ENCODE measurements at places on chromosomes 5 and 9. TPM values are rescaled to one million over a fixed set of nuclear protein-coding genes. Genes with fewer than 3 reads are reported as not detected.

The NKD2 gene
- 23.3 TPM for total RNA-seq

The SAXO1 gene
- 0.48 TPM for total RNA-seq

The DMRTA1 gene
- total RNA-seq = 1.2 TPM

The POLK gene
- total RNA-seq = 13.8 TPM

The CCDC152 gene
- not detected for total RNA-seq

GRCh38 chr5:137220523-137220927 is 278.6 kb downstream of the SPOCK1 start:
- H3K4me3 ChIP-seq = no peak overlapping the region
- no peak for DNase-seq
- peaks cover 6% of the 10 kb centered on the region for H3K27me3 ChIP-seq
- H3K27ac ChIP-seq = no peak overlapping the region
- no peaks in the 10 kb centered on the region for H3K36me3 ChIP-seq
- H3K4me1 ChIP-seq = peaks cover 4% of the 10 kb centered on the region

GRCh38 chr9:122031157-122031556 is 62.0 kb downstream of the TTLL11 start:
- H3K27ac ChIP-seq = no peak overlapping the region
- H3K4me3 ChIP-seq = no peak overlapping the region
- H3K27me3 ChIP-seq = no peaks in the 10 kb centered on the region
- DNase-seq = no peak

DNA sequence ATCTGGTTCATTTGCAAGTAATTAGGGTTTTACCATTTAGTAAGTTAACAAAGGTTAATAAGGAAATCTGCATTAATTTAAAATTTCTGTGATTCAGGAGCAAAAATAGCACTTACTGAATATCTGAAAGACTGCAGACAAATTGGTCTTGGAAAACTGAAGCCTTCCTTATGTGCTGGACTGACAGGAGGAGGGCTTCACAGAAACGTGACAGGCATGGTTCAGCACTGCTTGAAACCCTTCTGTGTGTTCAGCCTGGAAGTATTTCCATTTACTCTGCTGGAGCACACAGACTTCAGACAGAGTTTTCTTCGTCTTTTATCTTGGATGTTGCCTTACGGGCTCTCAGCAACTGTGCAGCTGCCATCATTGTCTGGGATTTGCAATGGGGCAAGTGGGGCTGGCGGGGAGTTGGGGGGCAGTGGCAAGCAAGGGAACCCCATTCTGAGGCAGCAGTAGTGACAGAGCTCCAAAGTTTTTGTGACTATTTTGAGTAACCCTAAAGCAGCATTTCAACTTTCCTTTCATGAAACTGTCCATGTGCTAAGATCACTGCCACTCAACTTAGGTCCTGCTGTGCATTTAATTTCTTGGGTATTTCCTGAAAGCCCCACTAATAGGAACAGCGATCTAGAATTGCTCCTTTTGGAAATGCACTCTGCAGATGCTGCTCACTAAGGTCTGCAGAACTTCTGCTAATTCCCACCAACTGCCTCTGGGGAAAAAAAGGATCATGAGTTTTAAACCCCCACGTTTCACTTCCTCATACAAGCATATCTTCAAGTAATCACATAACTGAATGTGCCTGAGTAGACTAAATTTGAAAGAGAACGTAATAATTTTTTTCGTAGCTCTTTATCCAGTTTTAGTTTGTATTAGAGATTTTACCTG is 56.6 kb downstream of the KCNN2 start:
- no peak for DNase-seq
- H3K27ac ChIP-seq = no peak overlapping the region
- H3K27me3 ChIP-seq = no peaks in the 10 kb centered on the region
- no peaks in the 10 kb centered on the region for H3K4me1 ChIP-seq

GRCh38 chr9:132348676-132349075 is 6.1 kb downstream of the SETX start:
- peaks cover 41% of the 10 kb centered on the region for H3K36me3 ChIP-seq
- H3K27me3 ChIP-seq = no peaks in the 10 kb centered on the region
- H3K27ac ChIP-seq = no peak overlapping the region
- H3K4me3 ChIP-seq = no peak overlapping the region

- H3K36me3 ChIP-seq = no peaks in the 10 kb centered on the region
- H3K4me1 ChIP-seq = peaks cover 60% of the 10 kb centered on the region
- no peaks in the 10 kb centered on the region for H3K27me3 ChIP-seq
- H3K4me3 ChIP-seq = peak overlapping the region; percentile 59
- H3K27ac ChIP-seq = peak overlapping the region; percentile 30
- DNase-seq = no peak
These were observed 12.0 kb downstream of the PBX3 start for GRCh38 chr9:125758986-125759763.

DNA sequence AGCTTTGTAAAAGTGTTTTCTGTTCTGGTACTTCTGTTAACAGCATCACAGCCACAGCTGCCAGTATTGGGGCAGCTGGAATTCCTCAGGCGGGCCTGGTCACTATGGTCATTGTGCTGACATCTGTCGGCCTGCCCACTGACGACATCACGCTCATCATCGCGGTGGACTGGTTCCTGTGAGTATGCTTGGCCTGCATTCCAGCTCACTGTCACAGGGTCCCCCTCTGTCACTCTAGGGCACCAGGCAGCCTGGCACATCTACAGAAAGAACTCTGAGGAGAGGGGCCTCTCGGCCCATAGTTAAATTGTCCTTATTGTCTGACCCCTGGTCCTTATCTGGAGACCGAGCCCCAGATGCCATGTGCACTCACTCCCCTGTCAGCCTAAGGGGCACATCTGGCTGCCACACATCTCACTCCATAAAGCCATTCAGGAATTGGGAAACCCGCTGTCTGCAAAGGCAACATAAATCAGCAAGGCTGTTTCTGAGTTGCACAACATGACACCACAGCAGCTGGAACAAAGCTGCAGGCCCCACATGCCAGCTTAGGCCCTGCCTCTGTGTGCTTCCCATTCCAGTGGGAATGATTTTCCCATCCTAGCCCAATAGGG is 77.5 kb downstream of the SLC1A3 start:
- H3K4me1 ChIP-seq = peaks cover 28% of the 10 kb centered on the region
- H3K27ac ChIP-seq = no peak overlapping the region
- no peak for DNase-seq
- H3K36me3 ChIP-seq = peaks cover 23% of the 10 kb centered on the region
- H3K27me3 ChIP-seq = peaks cover 9% of the 10 kb centered on the region

- no peak for DNase-seq
- no peaks in the 10 kb centered on the region for H3K4me1 ChIP-seq
- no peak overlapping the region for H3K27ac ChIP-seq
- no peak overlapping the region for H3K4me3 ChIP-seq
- no peaks in the 10 kb centered on the region for H3K36me3 ChIP-seq
- H3K27me3 ChIP-seq = peaks cover 2% of the 10 kb centered on the region
These were observed 10.7 kb downstream of the SLC6A18 start for GRCh38 chr5:1235838-1236237.

DNA sequence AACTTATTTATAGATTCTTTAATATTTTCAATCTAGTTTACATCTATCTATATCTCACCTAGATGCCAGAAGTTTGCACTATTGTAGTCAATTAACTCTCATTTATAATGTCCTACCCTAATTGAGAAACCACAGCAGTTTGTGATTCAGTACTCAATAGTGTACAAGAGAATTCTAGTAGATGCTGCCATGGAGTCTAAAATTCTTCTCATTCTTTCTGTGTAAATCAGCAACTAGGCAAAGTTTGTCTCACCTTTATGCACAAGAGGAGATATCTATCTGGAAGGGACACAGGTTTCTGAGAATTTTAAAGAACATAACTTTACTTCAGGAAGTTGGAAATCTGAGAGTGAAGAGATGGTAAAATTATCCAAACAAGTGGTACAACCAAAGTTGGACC is 173.0 kb upstream of the FBXL7 start:
- H3K27ac ChIP-seq = no peak overlapping the region
- no peaks in the 10 kb centered on the region for H3K4me1 ChIP-seq
- no peak overlapping the region for H3K4me3 ChIP-seq
- DNase-seq = no peak
- no peaks in the 10 kb centered on the region for H3K27me3 ChIP-seq

GRCh38 chr5:160166973-160167623 is 47.8 kb upstream of the PWWP2A start:
- no peaks in the 10 kb centered on the region for H3K36me3 ChIP-seq
- DNase-seq = no peak
- peaks cover 23% of the 10 kb centered on the region for H3K4me1 ChIP-seq
- peaks cover 13% of the 10 kb centered on the region for H3K27me3 ChIP-seq

GRCh38 chr5:173741729-173742431 is 125.4 kb upstream of the BOD1 start:
- no peaks in the 10 kb centered on the region for H3K36me3 ChIP-seq
- no peak overlapping the region for H3K4me3 ChIP-seq
- no peak overlapping the region for H3K27ac ChIP-seq
- H3K4me1 ChIP-seq = peaks cover 49% of the 10 kb centered on the region
- no peak for DNase-seq

DNA sequence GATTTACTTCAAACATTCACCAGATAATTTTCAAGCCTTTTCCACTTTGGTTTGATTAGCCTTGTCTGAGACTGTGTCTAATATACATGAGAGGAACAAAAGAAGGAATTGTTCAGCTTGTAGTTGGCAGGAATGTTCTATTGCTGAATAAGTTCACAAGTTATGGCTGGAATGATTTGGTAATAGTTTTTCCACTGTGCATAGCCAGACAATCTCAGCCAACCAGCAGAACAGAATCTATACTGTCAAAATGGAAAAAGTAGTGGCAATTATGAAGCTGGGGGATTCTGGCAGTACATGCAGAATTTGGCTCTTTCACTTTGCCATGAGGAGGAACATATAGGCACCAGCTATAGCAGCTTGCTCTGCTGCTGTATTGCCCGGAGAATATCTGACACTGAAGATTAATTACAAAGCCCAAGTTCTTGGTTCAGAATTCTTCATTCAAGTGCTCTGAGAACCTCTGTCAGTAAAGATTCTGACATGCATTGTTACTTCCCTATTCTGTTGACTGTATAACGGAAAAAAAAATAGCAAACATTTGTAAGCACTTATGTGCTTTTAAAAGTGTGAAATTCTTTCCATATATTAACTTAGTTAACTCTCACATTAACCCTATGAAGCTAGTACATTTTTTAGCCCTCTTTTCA is 150.6 kb downstream of the PRR16 start:
- no peak for DNase-seq
- H3K4me1 ChIP-seq = no peaks in the 10 kb centered on the region
- no peak overlapping the region for H3K27ac ChIP-seq
- H3K27me3 ChIP-seq = no peaks in the 10 kb centered on the region

All from type B pancreatic cell (in vitro differentiated cells).